ENCODE measurements at places on chromosomes 5 and 9. TPM values are rescaled to one million over a fixed set of nuclear protein-coding genes. Genes with fewer than 3 reads are reported as not detected.

Gene P4HA2
- total RNA-seq, result 60.2 TPM

- DNase-seq, result no peak
These were observed 140.0 kb downstream of the SYK start for GRCh38 chr9:90941661-90942060.

- no peak for DNase-seq
These were observed 222.6 kb downstream of the TMEM161B start for GRCh38 chr5:88045931-88046461.

GRCh38 chr5:139566611-139567010 lies 5.5 kb downstream of the UBE2D2 start:
- DNase-seq, result no peak

DNA sequence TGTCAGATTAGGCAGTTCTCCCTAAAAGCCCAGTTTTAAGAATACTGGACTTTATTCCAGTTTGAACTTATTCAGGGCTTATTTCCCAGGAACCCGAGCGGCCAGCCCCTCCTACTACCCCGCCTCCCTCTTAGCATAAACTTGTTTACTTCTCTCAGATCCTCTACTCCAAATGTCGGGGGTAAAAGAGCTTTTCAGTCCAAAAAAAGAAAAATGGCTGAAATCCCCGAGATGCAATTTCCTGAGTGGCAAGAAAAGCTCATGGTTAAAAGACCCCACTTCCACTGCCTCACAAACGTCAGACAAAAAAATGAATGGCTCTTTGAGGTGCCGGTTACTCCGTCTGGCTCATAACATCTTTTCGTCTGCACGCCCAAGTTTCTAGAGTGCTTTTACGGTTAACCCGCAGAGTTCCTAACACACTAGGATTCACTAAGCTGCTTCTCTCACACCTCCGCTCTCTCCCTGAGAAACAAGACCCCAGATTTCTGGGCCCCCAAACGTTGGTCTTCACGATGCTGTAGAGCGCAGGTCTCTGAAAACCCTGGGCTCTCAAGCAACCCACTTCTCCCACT lies 402 bp downstream of the BRD8 start:
- DNase-seq, result peak; percentile 28

GRCh38 chr5:160434022-160434531 lies 12.4 kb downstream of the PTTG1 start:
- no peak for DNase-seq

Measured in left cardiac atrium (tissue), 4 donors.